ENCODE measurements at places on chromosomes 12 and 14.

DNA sequence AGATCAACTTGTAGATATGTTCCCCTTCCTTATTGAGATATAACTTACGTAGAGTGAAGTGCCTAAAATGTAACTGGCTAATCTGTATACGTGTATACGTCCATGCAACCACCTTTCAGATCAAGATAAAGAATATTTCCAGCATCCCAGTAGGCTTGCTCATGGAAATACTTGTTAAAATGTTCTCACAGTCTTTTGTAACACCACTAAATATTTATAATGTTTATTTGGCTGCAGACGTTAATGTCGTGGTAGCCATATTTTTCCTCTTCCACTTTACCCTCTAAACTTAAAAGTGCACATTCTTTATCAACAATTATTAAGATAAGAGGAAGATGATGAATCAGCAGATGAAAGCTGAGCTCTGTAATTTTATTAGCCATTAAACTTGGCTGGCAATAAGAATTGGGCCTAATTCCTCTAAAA, 447.4 kb downstream of the AEBP2 start:
- DNase-seq: no peak

DNA sequence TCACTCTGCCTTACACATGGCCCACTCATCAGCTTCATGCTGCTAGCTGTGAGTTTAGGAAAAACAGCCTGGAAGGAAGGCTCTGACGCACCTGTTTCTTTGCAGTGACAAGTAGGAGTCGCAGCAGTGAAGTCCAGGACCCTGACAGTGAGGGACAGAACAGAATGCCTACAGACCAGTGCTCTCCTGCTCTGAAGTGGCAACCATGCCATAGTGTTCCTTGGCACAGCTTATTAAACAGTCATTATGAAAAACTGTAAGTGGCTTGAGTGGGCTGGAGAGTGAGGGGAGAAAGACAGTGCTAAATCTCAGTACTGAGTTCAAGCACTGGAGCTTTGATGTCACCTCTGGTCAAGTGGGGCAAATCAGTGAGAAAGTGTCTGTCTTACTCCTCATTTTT, 61.7 kb downstream of the MYRFL start:
- no peak for DNase-seq

DNA sequence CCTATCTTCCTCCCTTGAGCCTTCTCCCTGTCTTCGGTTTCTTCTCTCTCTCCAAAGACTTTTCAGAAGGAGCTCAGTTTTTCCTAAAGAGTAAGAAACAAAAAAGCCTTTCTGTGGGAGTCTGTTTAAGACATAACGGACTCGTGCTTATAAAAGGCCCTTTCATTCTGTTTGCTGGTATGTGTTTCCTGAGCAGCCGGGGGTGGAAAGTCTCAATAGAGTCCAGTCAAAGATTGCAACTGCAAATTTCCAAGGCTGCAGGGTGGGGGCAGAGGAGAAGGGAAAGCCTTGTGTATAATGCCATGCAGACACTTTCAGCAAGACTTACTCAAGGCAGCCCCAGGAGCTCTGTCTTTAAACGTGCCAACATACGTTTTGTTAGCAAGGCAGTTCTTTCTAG, 62.2 kb downstream of the GNG2 start:
- no peak for DNase-seq

DNA sequence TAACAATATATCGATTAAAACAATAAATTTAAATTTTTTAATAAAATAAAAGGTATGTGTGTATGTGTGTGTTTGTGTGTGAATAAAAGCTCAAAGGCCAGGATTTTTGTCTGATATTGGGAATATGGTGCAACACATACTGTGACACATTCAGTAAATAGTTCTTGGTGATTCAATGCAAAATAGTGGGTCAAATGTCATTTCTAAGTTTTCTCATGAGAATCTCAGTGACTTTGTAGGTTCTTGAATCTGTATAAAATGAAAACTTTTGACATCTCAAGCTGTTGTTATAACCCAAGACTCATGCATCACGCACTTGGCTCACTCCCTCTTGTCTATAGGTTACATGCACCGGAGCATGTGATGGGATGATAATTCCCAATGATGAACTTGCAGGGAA, 16.2 kb upstream of the MED6 start:
- no peak for DNase-seq

DNA sequence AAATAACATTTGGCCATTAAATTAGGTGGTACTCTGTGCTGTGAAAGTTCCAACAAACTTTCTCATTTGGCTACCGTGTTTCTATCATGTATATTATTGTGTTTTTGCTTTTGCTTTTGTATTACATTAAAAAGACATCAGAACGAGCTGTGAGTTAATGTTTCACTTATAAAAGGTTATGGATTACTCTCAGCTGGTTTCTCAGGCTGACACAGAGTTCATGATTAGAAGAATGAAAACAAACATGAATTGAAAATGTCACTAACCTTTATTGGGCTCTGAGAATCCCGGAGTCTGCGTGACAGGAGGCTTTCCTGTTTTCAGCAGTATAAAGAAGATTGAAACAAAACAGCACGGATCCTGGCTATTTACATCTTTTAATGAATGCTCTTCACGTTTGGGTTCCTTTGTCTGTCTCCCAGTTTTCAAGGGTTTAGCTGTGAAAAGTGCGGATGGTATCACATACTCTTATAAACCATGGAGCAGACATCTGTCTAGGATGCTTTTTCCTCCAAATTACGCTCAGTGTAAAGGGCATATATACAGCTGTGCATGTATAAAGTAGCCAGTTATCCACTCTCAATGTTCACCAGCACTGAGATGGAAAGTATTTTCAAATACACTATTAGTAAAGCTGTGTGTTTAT, 153.6 kb downstream of the PTCSC3 start:
- no peak for DNase-seq

- no peak for DNase-seq
These were observed 3.1 kb upstream of the CCDC88C start for GRCh38 chr14:91420686-91421085.

- DNase-seq: no peak
These were observed 218.1 kb downstream of the MSRB3 start for GRCh38 chr12:65496617-65497016.

GRCh38 chr12:92044435-92044834, 101.2 kb downstream of the BTG1 start:
- no peak for DNase-seq

- no peak for DNase-seq
These were observed 25.2 kb upstream of the PNMA1 start for GRCh38 chr14:73739174-73739898.

DNA sequence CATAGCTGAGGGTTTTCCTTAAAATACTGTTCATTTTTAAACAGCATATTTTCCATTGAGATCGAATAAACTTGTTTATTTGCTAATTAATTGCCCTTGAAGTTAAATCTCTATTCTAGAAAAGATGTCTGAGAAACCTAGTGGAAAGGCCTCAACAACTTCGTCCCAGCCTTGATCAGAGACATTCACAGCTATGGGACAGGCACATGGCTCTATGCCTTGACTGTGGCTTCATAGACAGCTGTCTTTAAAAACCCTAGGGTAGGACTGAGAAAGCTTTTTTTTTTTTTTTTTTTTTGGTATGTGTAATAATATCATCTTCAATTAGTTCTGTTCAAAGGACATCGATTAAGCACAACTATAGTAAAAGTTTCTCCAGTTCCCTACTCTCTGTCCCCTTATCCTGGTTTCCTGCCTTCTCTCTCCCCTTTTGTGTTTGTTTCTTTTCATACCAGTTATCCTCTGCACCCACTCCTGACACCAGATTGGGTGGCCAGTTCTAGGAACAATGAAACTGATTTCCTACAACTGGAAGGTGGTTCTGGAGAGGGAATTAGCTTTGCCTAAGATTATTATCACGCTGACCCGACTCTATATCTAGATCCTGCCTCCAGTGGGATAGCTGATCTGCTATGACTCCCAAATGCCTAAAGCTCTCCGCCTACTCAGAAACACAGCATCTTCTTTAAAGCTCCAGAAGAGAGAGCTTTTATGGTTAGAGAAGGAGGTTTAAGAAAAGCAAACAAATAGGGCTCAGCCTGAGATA, 20.3 kb downstream of the SOCS2 start:
- DNase-seq: peak; percentile 51
